ENCODE measurements at places on chromosomes 16 and 17. TPM values are rescaled to one million over a fixed set of nuclear protein-coding genes. Genes with fewer than 3 reads are reported as not detected.

MYH4 gene
- not detected for polyA plus RNA-seq

ACAP1 gene
- 2.0 TPM for polyA plus RNA-seq

CDC42EP4 gene
- 19.6 TPM for polyA plus RNA-seq

P3H4 gene
- polyA plus RNA-seq = 64.4 TPM

TMEM97 gene
- polyA plus RNA-seq = 12.5 TPM

CCDC78 gene
- polyA plus RNA-seq = 2.4 TPM

All from BJ (cell line).